ENCODE measurements at places on chromosomes 3 and 15.

- no peak for DNase-seq
These were observed 169.0 kb upstream of the SLC24A5 start for GRCh38 chr15:47951781-47952180.

DNA sequence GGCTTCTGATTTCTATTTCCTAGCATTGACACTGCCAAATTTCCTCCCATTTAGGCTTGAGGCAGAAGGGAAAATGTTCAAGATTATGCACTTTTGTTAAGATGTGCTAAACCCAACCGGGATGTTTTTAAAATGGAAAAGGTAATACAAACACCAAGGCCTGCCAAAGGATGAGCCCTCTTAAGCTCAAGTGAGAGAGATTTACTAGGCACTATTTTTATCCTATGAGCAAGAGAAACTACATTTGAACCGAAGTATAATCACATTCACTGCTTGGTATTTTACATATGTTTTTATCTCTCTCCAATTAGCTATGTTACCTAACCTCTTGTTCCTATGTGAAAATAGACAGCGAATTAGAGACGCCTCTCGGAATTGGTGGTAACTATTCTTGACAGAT is 295.8 kb downstream of the GABRB3 start:
- DNase-seq, result no peak

DNA sequence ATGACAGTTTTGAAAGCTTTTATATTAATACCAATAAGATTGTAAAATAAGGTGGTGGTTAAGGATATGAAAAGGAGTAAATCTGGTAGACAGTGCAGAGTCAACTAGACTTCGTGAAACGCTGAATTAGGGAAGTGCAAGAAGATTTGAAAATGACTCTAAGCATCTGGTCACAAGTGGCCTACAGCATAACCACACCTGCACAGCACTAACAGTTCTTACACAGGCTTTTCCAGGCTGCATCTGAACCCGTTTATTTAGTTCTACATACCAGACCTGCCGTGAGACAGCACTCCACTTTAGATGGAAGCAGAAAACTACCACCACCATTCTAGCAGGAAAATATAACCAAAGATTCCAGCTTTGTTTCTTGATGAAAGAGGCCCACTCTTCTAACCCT is 1.9 kb downstream of the DMXL2 start:
- no peak for DNase-seq

DNA sequence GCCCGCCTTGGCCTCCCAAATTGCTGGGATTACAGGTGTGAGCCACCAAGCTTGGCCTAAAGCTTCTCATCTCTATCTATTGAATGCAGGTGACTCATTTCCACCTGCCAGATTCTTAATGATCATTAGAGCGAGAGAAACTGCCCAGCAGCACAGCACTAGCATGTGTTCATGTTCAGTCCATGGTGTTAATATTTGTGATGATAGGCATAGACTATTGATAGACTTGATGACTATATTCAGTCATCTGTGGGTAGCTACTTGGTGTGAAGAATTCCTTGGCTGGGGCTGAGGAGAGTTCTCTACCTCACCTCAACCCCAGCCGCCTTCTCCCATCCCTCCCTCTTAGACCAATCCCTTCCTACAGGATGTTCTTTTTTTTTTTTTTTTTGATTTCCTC is 60.0 kb downstream of the ST6GAL1 start:
- no peak for DNase-seq

GRCh38 chr3:167288737-167289136 is 91.4 kb downstream of the ZBBX start:
- no peak for DNase-seq

- no peak for DNase-seq
These were observed 218.0 kb upstream of the CDIN1 start for GRCh38 chr15:36361351-36361870.

- no peak for DNase-seq
These were observed 106.0 kb downstream of the LRIG1 start for GRCh38 chr3:66394753-66395249.

- no peak for DNase-seq
These were observed 164.6 kb upstream of the BCL6 start for GRCh38 chr3:187909866-187910265.

GRCh38 chr15:40744815-40745152 is 10.3 kb downstream of the RMDN3 start:
- DNase-seq, result no peak

GRCh38 chr3:128052595-128053351 is 536 bp downstream of the SEC61A1 start:
- no peak for DNase-seq

DNA sequence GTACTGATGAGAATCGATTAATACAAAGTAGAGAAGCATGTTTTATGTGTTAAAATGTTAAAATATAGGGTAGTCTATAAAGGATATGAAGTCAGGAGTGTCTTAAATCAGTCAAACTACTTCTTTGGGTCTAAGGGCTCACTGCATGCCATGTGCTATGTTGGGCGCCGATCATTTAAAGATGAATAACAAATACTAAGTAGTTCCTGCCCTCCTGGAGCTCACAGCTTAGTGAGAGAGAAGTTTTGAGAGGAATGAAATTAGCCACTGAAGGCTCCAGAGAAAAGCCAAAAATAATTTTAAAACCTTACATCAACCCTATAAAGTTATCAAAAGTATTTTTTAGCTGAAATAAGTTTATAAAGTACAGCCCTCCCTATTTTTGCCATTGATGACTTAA is 44.5 kb downstream of the BLM start:
- DNase-seq, result no peak

DNA sequence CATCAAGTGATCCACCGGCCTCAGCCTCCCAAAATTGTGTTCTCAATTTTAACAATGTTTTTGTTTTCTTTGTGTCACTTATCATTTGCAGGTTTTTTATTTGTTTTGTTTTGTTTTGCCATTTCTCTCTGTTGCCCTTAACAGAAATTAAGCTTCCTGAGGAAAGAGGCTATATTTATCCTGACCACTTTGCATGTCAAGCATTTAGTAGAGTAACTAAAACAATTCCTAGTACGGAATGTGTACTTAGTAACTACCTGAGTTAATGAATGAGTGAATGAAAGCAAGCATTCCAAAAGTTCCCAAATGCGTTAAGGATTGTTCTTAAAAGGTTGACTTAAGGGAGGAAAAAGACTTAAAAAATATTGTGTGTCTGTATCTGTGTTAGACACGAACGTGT is 193.1 kb downstream of the GBE1 start:
- DNase-seq, result no peak

DNA sequence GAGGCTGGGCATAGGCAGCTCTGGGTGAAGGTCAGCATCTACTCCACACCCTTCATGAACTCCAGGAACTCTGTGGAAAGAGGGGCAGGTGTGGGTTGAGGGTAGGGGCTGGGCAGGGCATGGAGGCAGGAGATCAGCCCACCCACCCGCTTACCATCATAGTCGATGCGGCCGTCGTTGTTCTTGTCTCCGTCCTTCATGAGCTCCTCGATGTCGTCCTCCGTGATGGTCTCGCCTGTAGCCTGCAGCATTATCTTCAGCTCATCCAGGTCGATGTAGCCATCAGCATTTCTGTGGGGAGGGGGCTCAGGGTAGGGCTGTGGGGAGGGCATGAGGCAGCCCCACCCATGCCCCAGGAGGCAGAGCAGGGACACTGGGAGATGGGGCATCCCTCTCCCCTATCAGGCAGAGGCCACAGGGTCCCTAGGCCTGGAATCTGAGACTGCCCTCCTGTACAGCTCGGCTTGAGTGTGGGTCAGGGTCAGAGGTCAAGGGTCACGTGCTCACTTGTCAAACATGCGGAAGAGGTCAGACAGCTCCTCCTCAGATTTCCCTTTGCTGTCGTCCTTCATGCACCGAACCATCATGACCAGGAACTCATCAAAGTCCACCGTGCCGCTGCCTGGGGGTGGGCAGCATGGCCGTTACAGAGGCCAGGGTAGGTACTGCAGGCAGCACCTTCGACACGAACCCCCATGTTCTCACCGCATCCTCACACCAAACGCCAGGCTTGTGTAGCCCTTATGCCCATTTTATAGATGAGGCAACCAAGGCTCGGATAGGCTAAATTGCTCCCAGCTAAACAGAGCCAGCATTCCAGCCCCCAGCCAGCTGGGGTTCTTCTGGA is 2.4 kb downstream of the TNNC1 start:
- DNase-seq, result no peak

GRCh38 chr3:157078131-157078810 is 81.7 kb downstream of the CCNL1 start:
- no peak for DNase-seq

GRCh38 chr3:187061748-187062147 is 77.5 kb downstream of the RPL39L start:
- DNase-seq, result no peak

GRCh38 chr15:36810656-36811449 is 231.4 kb downstream of the CDIN1 start:
- no peak for DNase-seq

GRCh38 chr3:11919390-11919789 is 72.7 kb upstream of the TAMM41 start:
- DNase-seq, result no peak

GRCh38 chr15:93835344-93835743 is 396.0 kb upstream of the MCTP2 start:
- DNase-seq, result no peak

DNA sequence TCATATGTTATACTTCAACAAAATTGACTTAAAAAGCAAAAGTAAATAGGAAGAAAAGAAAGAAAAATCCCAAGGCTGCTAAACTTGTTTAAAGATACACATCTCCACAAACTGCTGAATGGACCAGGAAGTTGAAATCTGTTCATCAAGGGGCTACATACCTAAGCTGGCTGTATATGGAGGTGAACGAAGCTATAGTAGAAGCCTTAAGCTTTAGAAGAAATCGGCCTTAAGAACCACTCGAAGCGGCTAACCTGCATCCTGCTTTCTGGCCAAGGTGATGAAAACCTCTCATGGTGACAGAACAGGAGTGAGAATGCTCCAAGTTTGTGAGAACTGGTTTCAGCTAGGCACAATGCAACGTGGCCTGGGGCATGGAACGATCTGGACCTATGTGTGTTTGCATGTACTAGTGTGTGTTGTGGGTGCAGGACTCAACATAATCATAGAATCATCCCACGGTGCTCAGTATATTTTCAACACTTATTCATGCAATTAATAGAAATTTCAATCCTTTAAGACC is 31.3 kb upstream of the SPTBN5 start:
- no peak for DNase-seq

GRCh38 chr15:85821545-85821944 is 26.8 kb upstream of the KLHL25 start:
- DNase-seq, result no peak

- no peak for DNase-seq
These were observed 902 bp downstream of the TMEM44 start for GRCh38 chr3:194632226-194632808.

- no peak for DNase-seq
These were observed 48.8 kb downstream of the CD86 start for GRCh38 chr3:122103821-122104514.

DNA sequence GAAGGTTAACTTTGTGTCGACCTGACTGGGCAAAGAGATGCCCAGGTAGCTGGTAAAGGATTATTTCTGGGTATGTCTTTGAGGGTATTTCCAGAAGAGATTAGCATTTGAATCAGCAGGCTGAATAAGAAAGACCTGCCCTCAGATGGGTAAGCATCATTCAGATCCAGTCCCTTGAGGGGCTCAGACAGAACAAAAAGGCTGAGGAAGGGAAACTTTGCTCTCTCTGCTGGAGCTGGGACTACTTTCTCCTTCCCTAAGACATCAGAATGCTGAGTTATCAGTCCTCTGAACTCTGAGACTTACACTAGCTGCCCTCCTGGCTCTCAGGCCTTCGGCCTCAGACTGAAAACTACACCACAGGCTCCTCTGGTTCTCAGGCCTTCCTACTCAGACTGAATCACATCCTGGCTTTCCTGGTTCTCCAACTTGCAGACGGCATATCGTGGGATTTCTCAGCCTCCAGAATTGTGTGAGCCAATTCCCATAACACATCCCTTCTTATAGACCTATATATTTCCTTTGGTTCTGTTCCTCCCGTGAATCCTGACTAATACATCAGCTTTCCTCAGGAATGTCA is 982.9 kb downstream of the TUSC7 start:
- no peak for DNase-seq

- no peak for DNase-seq
These were observed 244.6 kb downstream of the CADPS start for GRCh38 chr3:62630664-62631063.

GRCh38 chr15:48411971-48412591 is 80.9 kb downstream of the DUT start:
- no peak for DNase-seq

DNA sequence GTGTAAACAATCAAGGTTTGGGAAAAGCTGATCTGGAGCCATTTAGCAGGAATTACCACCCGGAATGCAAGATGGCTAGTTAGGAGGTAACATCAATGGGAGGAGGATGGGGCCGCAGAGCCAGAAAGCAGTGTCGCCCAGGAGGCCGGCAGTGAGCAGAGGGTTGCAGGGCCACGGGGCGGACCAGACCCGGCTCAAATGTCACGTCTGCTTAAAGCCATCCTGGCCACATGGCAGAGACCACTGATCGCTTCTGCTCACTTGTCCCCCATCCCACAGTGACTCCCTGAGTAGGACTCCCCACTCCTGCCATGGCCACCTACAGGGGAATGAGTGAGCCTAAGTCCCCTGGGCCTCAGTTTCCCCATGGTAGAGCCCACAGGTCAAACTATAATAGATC is 18.2 kb downstream of the MGLL start:
- no peak for DNase-seq

GRCh38 chr15:88954431-88955277 is 41.5 kb upstream of the MFGE8 start:
- DNase-seq, result no peak

DNA sequence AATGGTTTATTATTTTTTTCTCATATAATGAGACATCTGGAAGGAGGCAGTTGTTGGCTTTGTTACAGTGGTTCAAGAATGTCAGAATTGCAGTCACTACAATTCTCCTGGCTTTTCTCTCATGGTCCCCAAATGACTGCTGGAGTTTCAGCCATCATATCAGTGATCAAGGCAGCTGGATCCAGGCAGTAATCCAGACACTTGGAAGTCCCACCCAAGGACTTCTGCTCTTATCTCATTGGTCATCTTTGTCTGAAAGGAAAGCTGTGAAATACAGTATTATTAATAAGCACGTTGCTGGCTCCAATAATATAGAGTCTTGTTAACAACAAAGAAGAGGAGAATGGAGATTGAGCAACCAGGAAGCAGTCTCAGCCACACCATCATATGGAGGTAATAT is 22.9 kb upstream of the MED12L start:
- DNase-seq, result no peak

DNA sequence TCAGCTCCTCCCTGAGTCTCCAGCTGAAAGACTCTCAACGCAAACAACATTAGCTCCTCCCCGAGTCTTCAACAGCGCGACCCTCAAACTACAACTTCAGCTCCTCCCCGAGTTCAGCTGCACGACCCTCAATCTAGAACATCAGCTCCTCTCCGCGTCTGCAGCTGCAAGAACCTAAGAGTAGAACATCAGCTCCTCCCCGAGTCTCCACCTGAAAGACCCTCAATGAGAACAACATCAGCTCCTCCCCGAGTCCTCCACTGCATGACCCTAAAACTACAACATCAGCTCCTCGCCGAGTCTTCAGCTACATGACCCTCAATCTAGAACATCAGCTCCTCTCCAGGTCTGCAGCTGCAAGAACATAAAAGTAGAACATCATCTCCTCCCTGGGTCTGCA is 78.3 kb downstream of the TFRC start:
- DNase-seq, result no peak

Data from GM12892 (cell line).